Esophagus squamous epithelium (tissue), 5 donors: ENCODE measurements at places on chromosomes 2 and 18. TPM values are rescaled to one million over a fixed set of nuclear protein-coding genes. Genes with fewer than 3 reads are reported as not detected.

DNA sequence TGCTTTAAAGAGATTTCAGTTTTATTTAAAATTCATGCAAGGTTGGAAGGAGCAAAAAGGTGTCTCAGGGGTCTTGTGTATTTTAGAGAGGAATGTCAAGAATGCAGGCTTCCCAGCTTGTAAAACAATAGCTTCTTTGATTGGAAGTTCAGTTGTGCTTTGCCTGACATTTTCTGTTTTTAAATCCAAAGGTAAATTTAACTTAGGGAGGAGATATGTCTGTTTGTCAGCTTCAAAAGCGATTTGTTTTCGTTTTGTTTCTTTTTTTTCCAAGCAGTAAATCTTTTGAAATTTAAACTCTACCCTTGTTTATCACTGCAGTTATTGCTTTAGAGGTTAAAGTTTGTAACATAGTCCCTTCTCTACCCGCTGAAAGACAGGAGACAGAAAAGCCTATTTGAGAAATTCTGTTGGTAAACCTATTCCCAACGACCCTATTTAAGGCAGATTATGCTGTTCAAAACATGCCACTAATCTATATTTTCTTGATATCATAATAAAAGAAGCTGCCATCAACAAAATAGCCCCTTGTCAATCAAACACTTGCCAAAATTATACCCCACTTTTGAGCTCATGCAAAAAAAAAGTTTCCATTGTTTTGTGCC, 639.6 kb downstream of the IRS1 start:
- no peaks in the 10 kb centered on the region for H3K36me3 ChIP-seq
- H3K27ac ChIP-seq: no peak overlapping the region
- H3K27me3 ChIP-seq: no peaks in the 10 kb centered on the region

- no peak overlapping the region for H3K4me3 ChIP-seq
- H3K4me1 ChIP-seq: no peaks in the 10 kb centered on the region
- H3K27ac ChIP-seq: no peak overlapping the region
- no peaks in the 10 kb centered on the region for H3K27me3 ChIP-seq
Observed at GRCh38 chr2:128602038-128602698, 283.5 kb upstream of the HS6ST1 start.

Gene SP5
- not detected for total RNA-seq

GRCh38 chr18:34803877-34804400, 93.8 kb downstream of the DTNA start:
- peak overlapping the region; percentile 43 for H3K27ac ChIP-seq
- no peaks in the 10 kb centered on the region for H3K36me3 ChIP-seq
- H3K4me1 ChIP-seq: peaks cover 6% of the 10 kb centered on the region

Gene DOK6
- total RNA-seq: 0.88 TPM
